Renal cortical epithelial cell (primary cell): ENCODE measurements at places on chromosomes 3 and 15.

DNA sequence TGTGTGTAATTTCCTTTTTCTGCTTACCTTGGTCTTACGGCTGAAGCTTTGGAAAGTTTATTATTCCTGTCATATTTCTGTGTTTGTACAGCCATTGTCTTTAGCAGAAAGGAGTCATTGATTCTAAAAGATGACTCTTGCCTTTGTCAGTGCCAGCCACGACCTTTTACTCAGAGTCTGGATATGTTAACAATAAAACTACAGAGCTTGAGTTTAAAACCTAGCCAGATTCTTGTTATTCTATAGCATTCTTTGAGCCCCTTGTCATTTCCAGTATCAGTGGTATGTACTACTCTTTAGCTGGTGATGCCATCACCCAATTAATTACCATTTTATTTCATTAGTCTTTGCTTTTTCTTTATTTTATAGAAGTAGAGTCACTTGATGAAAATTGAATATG is 142.4 kb downstream of the TCF12 start:
- DNase-seq = peak; percentile 64

- DNase-seq = no peak
These were observed 5.4 kb downstream of the CORO2B start for GRCh38 chr15:68583936-68584755.

- DNase-seq = peak; percentile 98
These were observed 42.9 kb downstream of the MYO1E start for GRCh38 chr15:59329570-59330350.

- no peak for DNase-seq
These were observed 196.4 kb upstream of the NANOGP8 start for GRCh38 chr15:35281515-35281914.
